ENCODE measurements at places on chromosomes 3 and 15. TPM values are rescaled to one million over a fixed set of nuclear protein-coding genes. Genes with fewer than 3 reads are reported as not detected.

The DISP2 gene
- total RNA-seq, result 0.54 TPM

The C3orf70 gene
- total RNA-seq, result under 0.01 TPM

The C3orf49 gene
- not detected for total RNA-seq

The MAP3K13 gene
- total RNA-seq, result 5.4 TPM

The CHCHD4 gene
- total RNA-seq, result 6.7 TPM

The TMEM40 gene
- 0.27 TPM for total RNA-seq

The DPPA2 gene
- total RNA-seq, result under 0.01 TPM

The GOLGA6A gene
- under 0.01 TPM for total RNA-seq

The SMCO1 gene
- total RNA-seq, result not detected

The HTR3E gene
- total RNA-seq, result not detected

The SLC15A2 gene
- total RNA-seq, result 6.7 TPM

The TTC21A gene
- total RNA-seq, result 5.1 TPM

The ANKRD34C gene
- total RNA-seq, result not detected
